ENCODE measurements at places on chromosomes 4 and X.

DNA sequence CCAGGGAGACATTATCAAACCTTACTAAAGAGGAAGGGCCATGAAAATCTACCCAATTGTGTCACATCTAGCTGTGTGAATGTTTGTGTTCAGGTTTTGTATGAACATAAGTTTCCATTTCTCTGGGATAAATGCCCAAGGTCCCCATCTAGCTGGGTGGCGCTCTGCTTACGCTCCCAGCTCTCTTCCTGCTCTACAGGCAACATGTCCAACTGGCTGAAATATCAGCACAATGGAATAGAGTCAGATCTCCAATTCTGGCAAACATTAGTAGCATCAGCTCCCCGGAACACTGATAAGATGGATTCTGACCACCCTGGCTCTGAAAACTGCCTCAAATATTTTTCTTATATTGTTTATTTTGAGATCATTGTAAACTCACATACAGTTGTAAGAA is 74.8 kb downstream of the IRF2 start:
- DNase-seq = no peak

GRCh38 chrX:97401154-97401553 is 517.4 kb downstream of the RPA4 start:
- no peak for DNase-seq

- DNase-seq = no peak
Observed at GRCh38 chrX:397575-397974, 10.9 kb upstream of the PPP2R3B start.

- no peak for DNase-seq
Observed at GRCh38 chr4:84482564-84483563, 16.2 kb downstream of the NKX6-1 start.

DNA sequence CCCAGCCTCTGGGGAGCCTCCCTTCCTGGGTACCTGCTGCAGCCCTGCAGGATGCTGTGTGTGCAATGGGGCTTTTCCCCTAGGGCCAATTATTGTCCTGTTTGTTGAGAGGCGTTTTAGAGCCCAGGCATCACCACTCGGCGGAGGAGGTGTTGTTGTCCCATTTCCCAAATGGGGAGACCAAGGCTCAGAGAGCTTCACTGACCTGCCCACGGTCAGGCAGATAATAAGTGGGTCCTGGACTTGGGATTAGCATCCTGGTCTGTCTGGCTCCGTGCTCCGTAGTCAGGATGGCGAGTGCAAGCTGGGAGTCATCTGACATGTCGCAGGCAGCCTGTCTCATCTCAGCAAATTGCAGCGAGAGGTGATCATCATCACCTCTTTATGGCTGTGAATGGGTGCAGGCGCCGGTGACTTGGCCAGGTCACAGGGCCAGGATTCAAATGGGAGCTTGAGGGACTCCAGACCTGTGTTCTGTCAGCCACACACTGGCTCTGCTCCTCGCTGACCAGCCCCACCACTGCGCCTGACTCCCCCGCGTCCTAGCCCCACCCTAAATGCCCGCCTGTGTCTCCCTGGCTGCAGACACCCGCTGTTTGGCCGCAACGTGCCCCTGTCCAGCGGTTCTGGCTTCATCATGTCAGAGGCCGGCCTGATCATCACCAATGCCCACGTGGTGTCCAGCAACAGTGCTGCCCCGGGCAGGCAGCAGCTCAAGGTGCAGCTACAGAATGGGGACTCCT is 16.6 kb downstream of the HTRA3 start:
- no peak for DNase-seq

- DNase-seq = no peak
Observed at GRCh38 chr4:184400375-184400870, 73.9 kb downstream of the IRF2 start.

- no peak for DNase-seq
Observed at GRCh38 chr4:165328101-165328425, 594 bp downstream of the MSMO1 start.

DNA sequence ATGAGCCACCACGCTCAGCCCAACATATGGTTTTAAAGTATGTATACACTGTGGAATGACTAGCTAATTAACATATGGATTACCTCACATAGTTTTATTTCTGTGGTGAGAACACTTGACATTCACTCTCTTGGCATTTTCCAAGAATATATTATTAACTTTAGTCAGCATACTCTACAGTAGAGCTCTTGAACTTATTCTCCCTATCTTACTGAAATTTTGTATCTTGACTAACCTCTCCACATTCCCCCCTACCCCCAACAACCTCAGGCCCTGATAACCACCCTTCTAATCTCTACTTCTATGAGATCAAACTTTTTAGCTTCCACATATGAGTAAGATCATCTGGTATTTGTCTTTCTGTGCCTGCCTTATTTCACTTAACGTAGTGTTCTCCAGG is 38.6 kb upstream of the AGA start:
- no peak for DNase-seq

- DNase-seq = peak; percentile 5
Observed at GRCh38 chr4:41882625-41883347, 52.4 kb upstream of the TMEM33 start.

- no peak for DNase-seq
Observed at GRCh38 chr4:4689694-4690440, 148.0 kb upstream of the STX18 start.

- no peak for DNase-seq
Observed at GRCh38 chr4:117249333-117249732, 164.0 kb upstream of the TRAM1L1 start.

DNA sequence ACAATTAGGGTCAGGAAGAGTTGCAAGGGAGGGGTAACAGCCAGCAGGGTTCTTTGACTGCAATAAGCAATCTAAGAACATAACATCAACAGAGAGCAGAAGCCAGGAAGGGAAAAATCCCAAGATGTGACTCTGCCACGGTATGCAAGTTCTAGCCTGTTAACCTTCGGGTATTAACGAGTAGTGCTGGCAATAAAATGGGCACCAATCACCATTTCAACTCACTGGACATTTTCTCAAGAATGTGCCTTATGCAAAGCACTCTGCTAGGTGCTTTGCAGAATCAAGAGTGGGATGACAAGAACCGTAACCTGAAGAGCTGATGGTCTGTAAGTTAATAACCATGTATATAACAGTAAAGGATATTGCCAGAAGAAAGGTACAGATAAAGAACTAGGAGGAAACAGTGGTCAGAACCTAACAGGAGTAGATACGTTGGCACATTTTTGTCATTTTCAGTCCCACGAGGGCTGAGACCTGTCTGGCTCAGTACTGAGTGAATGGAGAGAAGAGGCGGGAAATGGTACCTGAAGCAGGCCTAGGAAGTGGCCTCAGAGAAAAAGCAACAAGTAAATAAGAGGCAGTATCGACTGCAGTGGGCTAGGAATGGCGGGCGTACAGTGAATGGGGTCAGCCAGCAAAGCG is 2.7 kb downstream of the ELOVL6 start:
- no peak for DNase-seq

DNA sequence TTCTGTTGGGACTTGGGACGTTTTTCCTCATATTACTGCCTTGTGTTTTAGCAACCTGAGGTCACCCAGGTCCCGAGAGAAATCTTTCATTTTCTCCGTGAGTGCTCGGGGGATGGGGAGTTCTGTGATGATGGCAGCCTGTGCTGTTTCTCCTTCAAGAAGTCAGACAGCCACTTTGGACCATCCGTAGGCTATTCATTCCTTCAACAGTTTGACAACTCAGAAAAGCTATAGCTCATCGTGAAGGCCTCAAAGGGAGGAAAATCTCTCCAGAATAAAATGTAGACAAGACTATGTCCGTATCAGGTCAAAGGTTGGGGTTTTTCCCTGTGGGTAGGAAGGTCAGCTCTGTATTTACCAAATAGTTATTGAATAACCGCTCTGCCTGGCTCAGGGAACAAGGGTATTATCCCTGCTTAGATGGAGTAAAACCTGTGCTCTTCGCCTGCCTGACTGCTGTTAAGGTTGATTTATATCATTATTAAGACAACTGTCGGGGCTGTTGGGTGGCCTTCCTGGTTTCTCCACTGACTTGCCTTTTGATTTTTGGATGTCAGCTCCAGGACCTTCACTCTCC is 36.6 kb downstream of the FAM114A1 start:
- no peak for DNase-seq

DNA sequence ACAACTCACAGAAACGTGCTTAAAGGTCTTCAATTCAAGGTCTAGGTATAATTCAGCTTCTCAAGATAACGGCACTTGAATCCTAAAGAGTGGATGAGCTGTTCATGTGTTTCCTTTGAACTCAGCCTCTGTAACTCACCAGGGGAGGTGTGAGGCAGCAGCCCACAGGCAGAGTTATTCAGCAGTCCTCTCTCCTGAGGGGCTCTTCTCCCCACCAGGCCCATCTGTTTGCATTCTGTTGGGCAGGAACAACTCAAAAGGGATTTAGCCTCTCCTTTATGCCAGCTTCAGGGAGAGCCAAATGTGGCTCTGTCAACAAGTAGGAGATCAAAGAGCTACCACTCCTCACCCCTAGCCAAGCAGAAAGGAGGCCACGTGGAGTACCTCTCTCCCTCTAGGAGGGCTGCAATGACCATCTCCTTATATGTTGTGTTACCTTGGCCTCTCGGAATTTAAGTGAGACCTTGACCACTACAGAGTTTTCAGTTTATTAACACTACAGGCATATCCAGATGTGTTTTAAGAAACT is 151.2 kb downstream of the SPATA18 start:
- no peak for DNase-seq

DNA sequence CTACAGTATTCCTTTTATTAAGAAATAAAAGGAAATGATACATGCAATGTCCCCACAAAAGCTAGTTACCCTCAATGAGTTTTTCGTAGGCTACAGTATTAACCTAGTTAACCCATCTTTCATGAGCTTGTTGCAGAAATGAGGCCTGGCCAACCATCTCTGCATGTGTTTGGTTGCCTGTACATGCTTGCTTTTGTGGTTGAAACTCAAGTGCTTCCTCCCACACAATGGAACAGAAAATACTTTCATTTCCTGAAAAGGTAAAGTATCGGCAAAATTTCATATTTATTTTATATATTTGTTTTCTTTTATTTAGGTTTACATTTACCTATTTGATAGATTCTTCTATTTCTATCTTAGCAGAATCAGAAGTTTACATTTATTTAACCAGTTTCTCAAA is 214.6 kb upstream of the FAM241A start:
- no peak for DNase-seq

DNA sequence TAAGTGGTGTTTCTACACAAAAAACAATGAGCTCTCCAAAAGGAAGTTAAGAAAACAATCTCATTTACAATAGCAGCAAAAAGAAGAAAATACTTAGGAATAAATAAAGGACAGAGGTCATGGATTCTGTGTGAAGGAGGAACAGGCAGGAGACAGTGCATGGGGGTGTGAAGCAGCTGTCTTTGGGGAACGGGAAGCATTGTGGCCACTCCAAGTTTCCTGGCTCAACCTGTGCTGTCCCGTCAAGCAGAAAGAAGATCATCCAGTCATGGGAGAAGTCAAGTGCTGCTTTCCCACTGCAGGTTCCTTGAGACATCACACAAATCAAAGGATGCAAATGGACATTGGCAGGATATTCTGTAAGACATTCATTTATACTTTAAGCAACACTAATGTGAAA is 66.1 kb upstream of the MAML3 start:
- DNase-seq = no peak

- no peak for DNase-seq
Observed at GRCh38 chrX:72312311-72312940, 6.7 kb upstream of the CITED1 start.

- DNase-seq = no peak
Observed at GRCh38 chr4:189838821-189839497, 101.7 kb upstream of the FRG1 start.

DNA sequence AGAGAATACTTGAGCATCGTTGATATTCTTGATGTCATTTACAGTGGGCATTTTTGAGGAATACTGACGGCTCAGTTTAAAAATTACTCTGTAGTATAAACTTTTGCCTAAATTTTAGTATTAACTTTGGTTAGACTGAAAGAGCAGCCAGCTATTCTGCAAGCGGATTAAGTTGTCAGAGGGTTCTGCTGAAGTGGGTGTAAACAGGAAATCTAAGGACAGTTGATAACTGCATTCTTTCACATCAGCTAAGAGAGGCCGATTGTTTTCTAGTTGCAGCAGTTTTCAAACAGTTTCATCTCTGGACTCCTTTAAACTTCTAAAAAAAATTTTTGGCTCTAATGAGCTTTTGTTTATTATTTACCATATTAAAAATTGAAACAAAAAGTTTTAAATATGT is 149.6 kb downstream of the RAPGEF2 start:
- DNase-seq = no peak

DNA sequence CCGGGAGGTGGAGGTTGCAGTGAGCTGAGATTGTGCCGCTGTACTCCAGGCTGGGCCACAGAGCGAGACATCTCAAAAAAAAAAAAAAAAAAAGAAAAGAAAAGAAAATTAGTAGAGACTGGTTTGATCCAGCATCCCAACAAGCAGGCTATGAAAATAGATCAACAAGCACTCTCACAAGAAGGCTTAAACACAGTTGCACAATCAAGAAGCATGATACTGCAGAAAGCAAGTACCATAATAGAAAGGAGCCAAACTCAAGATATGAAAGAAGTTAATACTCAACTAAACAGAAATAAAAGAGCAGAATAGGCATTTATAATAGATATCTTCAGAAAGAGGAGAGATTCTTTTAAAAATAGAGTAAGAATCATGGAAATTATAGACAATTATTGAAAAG is 10.6 kb downstream of the TLR6 start:
- no peak for DNase-seq

- DNase-seq = no peak
Observed at GRCh38 chr4:40350627-40351227, 15.6 kb downstream of the CHRNA9 start.

GRCh38 chr4:112110059-112110425 is 35.2 kb upstream of the FAM241A start:
- no peak for DNase-seq

DNA sequence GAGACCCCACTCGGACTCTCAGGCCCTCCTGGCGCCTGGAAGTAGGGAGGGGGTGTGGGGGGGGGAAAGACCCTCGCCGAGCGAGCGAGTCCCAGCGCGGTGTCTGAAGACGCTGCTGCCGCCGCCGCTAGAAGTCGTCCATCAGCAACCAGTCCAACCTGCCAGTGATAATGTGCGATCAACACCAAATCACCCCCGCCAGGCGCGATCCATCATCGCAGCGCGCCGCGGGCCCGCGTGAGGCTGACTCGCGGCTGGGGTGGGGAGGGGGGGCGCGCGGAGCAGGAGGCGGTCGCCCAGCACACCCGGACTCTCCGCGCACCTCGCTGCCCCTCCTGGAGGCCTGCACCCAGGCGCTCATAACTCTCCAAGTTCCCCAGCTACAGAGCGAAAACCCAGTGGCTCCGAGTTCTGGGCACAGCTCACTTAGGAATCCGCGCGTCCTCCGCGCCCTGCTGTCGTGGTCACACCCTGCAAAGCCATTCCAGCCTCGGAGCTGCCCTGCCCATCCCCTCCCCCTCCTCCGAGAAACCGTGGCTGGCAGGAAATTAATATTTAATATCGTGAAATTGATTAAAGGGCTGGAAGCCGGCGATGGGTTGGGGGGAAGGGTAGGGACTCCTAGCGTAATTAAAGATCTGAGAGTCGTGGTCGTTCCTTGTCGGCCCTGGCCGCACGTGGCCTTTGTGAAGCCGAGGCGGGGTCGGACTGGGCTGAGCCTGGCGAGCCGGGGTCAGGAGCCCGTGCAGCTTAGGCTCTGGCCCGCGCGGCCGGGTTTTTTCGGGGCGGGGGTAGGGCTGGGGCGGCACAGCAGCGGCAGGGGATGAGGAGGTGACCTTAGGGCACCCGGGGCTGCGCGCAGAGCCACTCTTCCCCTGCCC is 58.1 kb upstream of the BCOR start:
- DNase-seq = no peak

GRCh38 chr4:20528508-20528907 is 171.8 kb upstream of the PACRGL start:
- DNase-seq = no peak

Data from stimulated activated CD8-positive, alpha-beta memory T cell treated with anti-CD3 and anti-CD28 coated beads, Interleukin-15, amount 100 ng/mL, for 1 hour (primary cell).